ENCODE measurements at places on chromosomes 6 and 20.
A peak's percentile ranks its signal among the peaks of the same experiment; 100 is the strongest.

GRCh38 chr20:44948107-44948506 is 12.1 kb downstream of the TOMM34 start:
- DNase-seq: no peak

GRCh38 chr20:57208198-57208597 is 58.2 kb downstream of the BMP7 start:
- no peak for DNase-seq

GRCh38 chr6:2990248-2990931 is 9.3 kb upstream of the NQO2 start:
- peak; percentile 33 for DNase-seq

GRCh38 chr20:61724376-61724775 is 341.3 kb downstream of the TAF4 start:
- DNase-seq: no peak

GRCh38 chr6:25042984-25043725 is 107.4 kb upstream of the RIPOR2 start:
- no peak for DNase-seq

DNA sequence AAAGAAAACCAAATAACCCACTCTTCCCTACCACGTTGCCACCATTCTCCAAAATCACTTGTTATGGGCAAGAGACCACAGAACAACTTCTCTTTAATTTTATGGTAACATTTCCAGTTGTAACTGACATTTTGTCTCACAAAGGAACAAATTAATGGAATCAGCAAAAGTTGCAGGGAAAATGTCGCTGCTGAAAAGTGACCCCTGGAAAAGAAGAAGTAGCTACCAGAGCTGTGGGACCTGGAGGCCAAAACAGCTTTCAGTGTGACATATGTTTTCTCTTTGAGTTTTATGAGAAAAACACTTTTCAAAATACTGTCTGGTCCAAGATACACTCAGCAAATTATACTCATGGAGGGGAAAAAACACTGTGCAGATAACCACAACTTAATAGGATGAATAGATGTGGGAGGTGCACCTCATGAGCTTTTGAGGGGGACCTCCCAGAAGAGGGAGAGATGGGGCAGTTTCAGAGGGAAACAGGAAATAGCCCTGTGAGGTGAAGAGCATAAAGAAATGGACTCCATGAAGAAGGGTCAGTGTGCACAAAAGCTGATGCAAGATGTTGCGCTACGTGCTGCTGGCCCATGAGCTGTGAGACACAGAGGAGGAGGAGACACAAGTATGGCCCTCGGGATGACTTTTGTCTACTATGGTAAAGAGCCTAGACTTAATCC is 87.3 kb downstream of the DTNBP1 start:
- DNase-seq: no peak

DNA sequence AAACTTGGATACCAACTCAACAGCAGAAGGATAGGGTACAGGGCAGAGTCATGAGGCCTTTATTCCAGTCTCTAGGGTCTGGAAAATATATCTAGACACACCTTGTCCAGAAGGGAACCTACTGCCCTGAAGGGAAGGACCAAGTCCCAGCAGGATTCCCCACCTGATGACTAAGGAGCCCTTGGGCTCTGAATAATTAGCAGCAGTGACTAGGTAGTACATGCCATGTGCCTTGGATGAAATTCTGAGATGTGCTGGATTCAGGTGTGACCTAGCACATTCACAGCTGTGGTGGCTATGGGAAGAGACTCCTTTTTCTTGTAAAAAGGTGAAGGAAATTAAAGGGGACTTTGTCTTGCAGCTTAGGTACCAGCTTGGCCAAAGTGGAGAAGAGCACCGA is 364.3 kb upstream of the PTCHD4 start:
- DNase-seq: no peak

DNA sequence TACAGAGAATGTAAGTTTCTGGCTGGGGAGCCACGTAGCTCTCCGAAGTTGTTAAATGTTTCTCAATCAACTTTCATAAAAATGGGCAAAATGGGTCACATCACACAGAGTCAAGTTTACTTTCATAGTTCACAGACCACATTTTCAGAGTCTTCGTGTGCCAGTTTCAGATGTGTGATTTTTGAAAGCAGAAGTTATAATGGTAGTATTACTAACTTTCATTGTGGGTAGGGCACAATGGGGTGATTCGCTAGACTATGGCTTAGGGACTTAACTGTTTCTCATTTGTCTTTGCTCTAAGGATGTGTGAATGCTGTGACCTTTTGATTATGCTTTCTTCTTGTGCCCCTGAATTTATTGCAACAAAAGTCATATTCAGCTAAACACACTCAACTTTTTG is 109.0 kb upstream of the SUPT3H start:
- no peak for DNase-seq

DNA sequence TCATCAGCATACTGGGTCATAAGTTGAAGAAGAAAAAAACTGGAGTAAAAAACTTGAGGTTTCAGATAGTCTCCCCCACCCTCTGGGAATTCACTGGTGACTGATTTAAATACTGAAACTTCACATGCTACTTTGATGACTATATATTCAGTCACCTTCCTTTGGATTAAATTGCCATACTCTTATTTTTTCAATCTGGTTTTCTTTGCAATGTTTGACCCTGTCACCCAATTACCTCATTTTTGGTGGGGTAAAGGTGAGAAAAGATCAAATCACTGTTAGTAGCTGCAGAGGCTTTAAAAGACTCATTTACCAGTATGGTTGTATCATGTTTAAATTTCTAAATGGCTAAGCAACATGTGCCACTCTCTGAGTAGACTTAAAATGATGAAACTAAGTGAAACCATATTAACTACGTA is 862.7 kb upstream of the FLRT3 start:
- DNase-seq: no peak

DNA sequence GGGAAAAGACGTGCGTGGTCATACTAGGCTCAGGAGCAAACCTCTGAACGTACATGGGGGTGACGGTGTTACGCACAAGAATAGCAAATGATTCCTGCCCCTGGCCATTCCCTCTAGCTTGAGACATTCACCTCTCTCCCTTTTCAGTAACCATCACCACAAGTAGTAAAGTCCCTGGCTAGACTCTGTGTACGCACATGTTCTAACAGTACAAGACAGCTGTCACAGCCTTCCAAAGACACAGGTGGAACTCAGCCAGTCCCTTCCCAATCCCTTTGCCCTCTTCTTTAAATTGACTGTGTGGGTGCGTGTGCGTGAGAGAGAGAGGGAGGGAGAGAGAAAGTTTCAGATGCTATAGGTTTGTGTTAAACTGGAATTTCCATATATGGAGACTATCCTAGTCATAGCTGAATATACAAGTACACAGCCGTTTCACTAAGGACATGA is 67.3 kb downstream of the LY86 start:
- no peak for DNase-seq

- DNase-seq: no peak
These were observed 63.0 kb upstream of the INSM1 start for GRCh38 chr20:20304942-20305341.

GRCh38 chr6:162173466-162173865 is 554.1 kb downstream of the PRKN start:
- no peak for DNase-seq

DNA sequence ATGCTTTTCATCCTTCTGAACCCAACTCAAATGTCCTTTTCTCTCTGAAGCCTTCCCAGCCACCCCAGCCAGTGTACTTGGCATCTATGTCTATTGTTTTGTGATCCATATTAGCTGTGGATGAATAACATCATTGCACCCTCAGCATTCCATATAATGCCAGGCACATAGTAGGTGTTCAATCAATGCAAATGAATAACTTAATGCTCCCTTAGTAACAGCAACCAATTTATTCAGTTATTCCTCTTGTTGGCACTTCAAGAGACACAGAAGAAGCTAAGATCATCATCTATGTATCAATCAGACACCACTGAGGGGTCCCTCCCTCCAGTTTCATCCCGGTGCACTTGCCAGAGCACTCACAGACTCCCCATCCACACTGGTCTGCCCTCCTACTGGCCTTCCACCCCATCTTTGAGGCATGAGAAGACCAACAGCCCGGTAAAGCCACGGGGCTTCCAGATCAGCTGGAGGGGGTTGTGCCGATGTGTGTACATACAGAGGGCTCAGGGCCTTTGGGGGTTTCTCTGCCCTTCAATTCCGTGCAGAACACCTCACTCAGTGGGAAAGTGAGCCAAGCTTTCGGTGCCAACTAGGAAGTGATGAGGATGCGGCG is 2.4 kb upstream of the TAF8 start:
- no peak for DNase-seq

DNA sequence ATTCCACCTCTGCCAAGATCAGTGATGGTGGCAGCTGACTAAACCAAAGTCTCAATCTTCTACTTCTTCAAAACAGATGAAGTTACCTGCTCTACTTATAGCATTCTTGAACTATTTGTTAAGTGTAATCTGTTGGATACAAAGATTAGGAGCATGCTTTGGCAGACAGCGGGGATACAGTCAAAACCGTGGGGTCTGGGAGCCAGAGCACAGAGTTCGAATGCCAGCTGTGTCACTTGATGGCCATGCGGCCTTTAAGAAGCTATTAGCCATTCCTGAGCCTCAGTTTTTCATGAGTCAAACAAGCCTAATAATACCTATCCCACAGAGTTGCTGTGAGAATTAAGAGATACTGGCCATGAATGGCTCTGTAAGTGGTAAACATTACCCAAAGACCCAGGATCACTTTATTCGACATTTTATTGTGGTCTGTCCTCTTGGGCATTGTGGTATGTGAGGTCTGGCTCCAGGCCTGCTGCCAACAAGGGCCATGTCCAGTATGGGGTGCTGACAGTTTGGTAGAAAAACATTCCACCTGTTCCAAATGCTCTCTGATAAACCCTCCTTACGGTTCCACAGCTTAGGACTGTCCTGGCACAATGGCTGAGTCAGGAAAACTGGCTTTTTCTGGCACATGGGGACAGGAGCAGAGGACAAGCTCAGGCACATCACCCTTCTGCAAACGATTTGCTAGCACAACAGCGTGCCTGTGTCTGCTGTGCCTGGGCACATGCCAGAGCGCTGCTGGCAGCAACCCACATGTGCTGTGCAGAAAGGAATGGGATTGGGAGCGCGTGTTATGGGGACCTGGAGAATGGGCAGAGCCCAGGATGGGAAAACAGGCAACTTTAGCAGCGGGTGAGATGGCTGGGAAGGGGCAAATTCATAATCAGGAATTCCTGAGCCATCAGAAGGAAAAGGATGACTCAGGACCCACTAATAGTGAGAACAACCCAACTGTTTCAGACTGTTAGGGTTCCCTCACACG is 15.7 kb upstream of the FAM83C start:
- no peak for DNase-seq

DNA sequence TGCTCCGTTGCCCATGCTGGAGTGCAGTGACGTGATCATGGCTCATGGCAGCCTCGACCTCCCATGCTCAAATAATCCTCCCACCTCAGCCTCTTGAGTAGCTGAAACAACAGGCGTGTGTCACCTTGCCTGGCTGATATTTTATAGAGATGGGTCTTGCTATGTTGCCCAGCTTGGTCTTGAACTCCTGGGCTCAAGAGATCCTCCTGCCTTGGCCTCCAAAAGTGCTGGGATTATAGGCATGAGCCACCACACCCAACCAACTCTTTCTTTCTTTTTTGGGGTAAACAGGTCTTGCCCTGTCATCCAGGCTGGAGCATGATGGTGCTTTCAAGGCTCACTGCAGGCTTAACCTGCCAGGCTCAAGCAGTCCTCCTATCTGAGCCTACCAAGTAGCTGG is 266.4 kb downstream of the CDKAL1 start:
- no peak for DNase-seq

- DNase-seq: no peak
These were observed 1.0 kb downstream of the NR2E1 start for GRCh38 chr6:108166664-108167448.

GRCh38 chr6:18388942-18389341 is 1.8 kb downstream of the RNF144B start:
- no peak for DNase-seq

DNA sequence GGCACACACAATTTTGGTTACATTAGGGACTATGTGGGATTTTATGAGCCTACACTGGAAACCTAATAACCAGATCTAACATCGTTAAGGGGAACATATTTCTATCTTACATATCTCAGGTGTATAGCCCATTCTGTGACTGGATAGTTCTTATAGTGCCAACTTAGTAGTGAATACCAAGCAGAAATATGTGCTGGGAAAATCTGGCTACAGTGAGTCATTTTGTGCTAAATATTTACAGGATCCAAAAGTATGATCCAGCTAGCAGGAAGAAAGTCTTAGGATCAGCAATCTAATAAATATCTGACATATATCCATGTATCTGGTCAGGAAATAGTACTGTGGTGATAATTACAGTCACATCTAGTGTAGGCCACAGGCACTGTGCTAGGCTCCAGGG is 94.6 kb upstream of the INSM1 start:
- DNase-seq: no peak

GRCh38 chr20:33553516-33553915 is 63.6 kb downstream of the CBFA2T2 start:
- DNase-seq: no peak

- DNase-seq: no peak
These were observed 46.8 kb downstream of the EPM2A start for GRCh38 chr6:145688493-145688905.

GRCh38 chr6:107105511-107106116 is 9.7 kb downstream of the BEND3 start:
- no peak for DNase-seq

DNA sequence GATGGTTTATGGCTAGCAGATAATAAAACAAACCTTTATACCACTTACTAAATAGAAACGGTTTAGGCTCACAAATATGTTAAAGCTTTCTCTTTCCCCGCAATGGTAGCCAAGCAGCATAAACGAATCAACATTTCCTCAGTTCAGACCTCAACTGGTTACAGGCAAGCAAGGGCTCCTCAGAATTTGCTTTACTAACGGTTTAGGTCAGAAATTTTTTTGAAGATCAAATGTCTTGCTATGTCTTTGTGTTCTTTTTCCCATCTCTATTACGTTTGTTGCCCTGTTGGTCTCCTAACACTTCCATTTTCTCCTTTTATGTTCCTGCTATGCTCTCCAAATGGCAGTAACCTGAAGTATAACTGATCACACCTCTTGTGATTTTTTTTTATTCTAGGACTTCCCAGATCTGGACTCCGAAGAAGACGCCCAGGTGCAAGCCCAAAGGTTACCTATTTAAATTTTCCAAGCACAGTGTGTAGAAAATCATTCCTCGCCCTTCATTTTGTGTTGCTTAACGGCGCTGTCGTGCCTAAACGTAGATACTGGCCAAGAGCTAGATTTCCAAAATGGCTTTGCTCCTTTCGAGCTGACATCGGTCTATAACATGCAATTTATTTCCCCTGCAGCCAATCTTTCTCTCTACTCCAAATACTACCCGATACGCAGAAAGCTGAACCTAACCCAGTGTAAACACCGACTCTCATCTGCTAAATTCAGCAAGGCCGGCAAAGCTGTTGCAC is 717 bp upstream of the ASF1A start:
- peak; percentile 72 for DNase-seq
